Omental fat pad (tissue), 4 donors: ENCODE measurements at places on chromosomes 3 and 15.

GRCh38 chr3:187136337-187136736 lies 3.0 kb downstream of the RPL39L start:
- no peak for DNase-seq

DNA sequence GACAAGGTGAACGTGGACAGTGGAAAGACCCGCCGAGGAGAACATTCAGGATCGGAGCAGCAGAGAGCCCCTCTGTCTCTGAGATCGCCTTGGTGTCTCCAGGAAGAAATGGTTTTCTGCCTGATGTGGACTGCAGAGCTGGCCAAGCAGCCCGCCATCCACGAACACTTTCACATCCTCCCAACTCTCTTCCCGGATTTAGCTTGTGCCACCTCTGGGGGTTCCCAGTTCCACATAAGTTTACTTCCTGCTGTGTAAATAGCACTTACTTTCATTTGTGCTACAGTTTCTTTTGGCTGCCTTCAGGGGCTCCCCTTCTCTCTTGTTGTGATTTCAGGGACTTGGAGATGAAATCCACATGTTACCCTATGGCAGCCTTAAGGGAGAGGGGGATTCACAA lies 48.4 kb downstream of the SEMA5B start:
- no peak for DNase-seq

DNA sequence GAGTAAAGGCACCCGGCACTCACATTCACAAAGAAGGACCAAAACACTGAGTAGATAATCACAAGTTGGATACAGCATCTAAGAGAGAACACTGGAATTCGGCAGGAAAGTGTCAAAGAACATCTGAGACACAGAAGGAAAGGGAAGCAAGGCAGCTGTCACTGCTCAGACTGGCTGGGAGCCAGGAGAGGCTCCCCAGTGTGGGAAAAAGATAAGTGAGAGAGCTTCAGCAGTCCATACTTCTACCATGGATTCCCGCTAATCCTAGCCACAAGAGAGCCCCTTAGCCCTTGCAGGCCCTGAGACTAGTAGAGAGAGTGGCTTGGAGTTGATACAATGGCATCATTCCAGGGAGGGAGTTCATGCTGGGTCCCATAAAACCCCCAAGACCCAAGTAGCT lies 36.7 kb upstream of the CP start:
- no peak for DNase-seq

- DNase-seq = no peak
Measured at GRCh38 chr3:16482194-16482769, 31.2 kb downstream of the RFTN1 start.

GRCh38 chr3:17081520-17081919 lies 196.8 kb downstream of the PLCL2 start:
- DNase-seq = no peak

GRCh38 chr3:170852324-170852723 lies 17.7 kb downstream of the RPL22L1 start:
- DNase-seq = no peak

- no peak for DNase-seq
Measured at GRCh38 chr3:8996681-8997121, 33.4 kb upstream of the RAD18 start.

GRCh38 chr15:74627766-74628165 lies 12.1 kb downstream of the CLK3 start:
- DNase-seq = no peak

GRCh38 chr3:31758322-31758965 lies 222.6 kb downstream of the OSBPL10 start:
- DNase-seq = no peak
